RPMI7951 (cell line): ENCODE measurements at places on chromosomes 4 and X.

DNA sequence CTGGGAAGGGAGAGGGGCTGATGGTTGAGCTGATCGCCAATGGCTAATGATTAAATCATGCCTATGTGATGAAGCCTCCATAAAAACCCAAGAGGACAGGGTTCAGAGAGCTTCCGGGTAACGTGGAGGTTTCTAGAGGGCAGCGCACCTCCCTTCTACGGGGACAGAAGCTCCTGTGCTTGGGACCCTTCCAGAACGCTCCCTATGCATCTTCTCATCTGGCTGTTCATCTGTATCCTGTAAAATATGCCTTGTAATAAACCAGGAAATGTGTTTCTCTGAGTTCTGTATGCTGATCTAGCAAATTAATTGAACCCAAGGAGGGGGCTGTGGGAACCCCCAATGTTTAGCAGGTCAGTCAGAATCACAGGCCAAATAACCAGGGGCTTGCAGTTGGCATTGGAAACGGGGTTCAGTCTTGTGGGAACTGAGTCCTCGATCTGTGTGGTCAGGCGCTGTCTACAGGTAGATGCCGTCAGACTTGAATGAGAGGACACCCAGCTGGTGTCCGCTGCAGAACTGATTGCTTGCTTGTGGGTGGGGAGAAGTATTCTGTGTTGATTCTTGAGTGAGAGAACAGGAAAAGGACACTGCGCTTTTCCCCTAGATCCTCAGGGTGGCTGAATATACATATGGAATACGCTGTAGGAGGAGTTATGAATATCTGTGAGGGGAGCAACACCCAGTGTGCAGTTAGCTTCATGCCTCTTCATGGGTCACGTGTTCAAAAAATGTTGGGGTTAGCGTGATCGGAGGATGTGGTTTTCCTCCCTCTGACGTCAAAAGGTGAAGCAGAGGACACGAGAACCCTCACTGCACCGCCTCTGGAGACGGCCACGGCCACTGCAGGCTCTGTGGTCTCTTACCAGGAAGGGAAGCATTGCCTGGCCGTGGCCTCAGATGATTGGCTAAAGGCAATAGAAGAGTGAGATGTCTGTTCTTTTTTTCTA is 29.2 kb downstream of the HTT-AS start:
- peak; percentile 78 for DNase-seq

- no peak for DNase-seq
Observed at GRCh38 chr4:81505004-81505598, 33.4 kb upstream of the RASGEF1B start.

GRCh38 chrX:63400340-63400739 is 49.2 kb upstream of the SPIN4 start:
- DNase-seq = no peak

- no peak for DNase-seq
Observed at GRCh38 chr4:78100060-78100459, 42.9 kb downstream of the FRAS1 start.

GRCh38 chr4:165563851-165564250 is 185.0 kb downstream of the CPE start:
- no peak for DNase-seq

- DNase-seq = no peak
Observed at GRCh38 chrX:136627409-136627808, 20.5 kb upstream of the CD40LG start.

- DNase-seq = no peak
Observed at GRCh38 chr4:44662623-44663005, 11.2 kb upstream of the YIPF7 start.

GRCh38 chr4:173578956-173579355 is 48.9 kb upstream of the HAND2 start:
- no peak for DNase-seq

DNA sequence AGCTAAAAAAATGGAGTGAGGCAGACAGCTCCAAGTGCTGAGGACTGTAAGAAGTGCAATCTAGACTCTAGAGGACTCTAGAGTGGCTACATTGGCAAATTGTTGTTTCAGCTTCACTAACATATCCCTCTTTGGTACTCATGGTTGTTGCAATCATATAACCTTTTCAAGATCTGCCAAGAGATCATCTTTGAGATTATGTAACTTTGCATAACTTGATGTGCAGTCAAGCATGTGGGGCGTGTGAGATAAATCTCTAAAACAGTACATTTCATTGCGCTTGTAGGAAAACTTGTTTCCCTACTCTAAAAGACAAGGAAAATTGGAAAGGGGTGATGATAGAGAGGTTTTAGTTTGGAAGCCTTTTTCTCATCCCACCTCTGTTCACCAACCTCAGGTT is 11.2 kb upstream of the BRS3 start:
- no peak for DNase-seq

DNA sequence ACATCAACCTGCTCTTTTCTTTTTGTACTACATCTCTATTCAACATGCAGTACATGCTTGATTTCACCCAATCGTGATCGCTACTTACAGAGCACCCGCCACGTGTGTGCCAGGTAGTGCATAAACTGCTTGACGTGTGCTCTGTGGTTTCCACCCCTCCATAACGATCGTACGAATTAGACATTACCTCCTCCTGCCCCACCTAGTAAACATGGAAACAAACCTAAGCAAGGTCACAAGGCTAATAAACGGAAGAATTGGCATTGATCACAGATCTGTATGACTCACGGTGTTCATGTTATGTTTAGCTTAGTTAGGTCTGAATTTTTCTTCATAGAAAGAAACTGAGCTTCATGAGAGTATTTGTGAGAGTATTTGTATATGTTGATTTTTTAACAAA is 64.1 kb downstream of the STX18 start:
- no peak for DNase-seq

- peak; percentile 86 for DNase-seq
Observed at GRCh38 chr4:55947912-55948725, 626 bp upstream of the CEP135 start.

DNA sequence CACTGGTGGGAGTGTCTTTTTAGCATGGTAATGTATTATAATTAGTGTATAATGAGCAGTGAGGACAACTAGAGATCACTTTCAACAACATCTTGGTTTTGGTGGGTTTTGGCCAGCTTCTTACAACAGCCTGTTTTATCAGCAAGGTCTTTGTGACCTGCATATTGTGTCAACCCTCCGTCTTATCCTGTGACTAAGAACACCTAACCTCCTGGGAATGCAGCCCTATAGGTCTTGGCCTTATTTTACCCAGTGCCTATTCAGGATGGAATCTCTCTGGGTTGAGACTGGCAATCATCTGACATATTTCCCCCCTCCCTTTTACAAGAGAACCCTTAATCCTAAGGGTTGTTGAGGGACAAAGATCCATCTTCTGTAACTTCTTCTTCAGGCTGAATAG is 21.9 kb upstream of the ADH4 start:
- DNase-seq = no peak

- DNase-seq = no peak
Observed at GRCh38 chrX:93422693-93423092, 250.7 kb downstream of the NAP1L3 start.

GRCh38 chrX:129599499-129599898 is 55.3 kb downstream of the APLN start:
- no peak for DNase-seq

DNA sequence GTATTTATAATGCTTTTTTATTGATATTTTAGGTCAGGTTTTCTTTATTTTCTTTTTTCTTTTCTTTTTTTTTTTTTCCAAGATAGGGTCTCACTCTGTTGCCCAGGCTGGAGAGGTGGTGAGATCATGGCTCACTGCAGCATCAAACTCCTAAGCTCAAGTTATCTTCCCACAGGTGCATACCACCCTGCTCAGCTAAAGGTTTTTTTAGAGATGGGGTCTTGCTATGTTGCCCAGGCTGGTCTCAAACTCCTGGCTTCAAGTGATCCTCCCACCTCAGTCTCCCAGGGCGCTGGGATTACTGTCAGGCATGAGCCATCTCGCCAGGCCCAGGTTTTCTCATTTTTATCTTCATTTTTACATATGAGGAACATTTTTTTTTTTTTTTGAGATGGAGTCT is 3.3 kb downstream of the WDR44 start:
- no peak for DNase-seq

- DNase-seq = no peak
Observed at GRCh38 chrX:148501386-148502066, 1.1 kb downstream of the AFF2 start.

DNA sequence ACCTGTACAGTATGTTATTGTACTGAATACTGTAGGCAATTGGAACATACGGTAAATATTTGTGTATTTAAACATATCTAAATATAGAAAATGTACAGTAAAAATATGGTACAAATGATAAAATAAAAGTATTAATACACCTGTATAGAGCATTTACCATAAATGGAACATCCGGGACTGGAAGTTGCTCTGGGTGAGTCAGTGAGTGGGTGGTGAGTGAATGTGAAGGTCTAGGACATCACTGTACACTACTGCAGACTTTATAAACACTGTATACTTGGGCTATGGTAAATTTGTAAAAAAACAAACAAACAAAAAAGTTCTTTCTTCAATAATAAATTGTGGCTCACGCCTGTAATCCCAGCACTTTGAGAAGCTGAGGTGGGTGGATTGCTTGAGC is 52.4 kb upstream of the FHL1 start:
- DNase-seq = no peak

GRCh38 chrX:103092942-103093341 is at the start of gene NXF3:
Gene NXF3, minus strand, starts transcription at chrX:103093143. Its CDS starts 120 bp downstream, at chrX:103093023.
- DNase-seq = no peak

DNA sequence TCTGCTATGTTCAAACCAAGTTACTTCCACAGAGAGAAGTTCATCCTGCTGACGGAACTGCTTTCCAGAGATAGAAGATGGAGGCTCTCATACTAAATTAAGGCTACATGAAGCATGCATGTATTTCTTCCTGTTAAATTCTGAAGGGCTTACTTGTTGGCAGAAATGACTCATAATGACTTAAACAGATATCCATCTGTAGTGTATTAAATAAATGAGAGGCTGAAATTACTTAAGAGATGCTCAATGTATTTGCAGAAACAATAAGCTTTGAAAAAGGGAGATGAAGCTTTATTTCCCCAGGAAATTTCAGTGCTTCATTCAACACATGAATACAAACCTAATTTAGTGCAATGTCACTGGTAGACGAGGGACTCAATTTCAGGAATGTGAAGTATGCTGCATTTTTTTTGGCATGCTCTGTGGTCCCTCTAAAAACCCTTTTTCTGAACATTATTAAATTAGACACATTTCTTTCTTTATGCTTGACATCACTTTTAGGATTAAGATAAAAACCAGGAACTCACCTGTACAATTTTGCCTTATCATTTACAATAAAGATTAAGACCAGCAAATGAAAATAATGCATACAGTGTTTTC is 759.1 kb upstream of the POU3F4 start:
- peak; percentile 47 for DNase-seq

GRCh38 chr4:663046-663437 is 11.0 kb downstream of the ATP5ME start:
- DNase-seq = no peak

DNA sequence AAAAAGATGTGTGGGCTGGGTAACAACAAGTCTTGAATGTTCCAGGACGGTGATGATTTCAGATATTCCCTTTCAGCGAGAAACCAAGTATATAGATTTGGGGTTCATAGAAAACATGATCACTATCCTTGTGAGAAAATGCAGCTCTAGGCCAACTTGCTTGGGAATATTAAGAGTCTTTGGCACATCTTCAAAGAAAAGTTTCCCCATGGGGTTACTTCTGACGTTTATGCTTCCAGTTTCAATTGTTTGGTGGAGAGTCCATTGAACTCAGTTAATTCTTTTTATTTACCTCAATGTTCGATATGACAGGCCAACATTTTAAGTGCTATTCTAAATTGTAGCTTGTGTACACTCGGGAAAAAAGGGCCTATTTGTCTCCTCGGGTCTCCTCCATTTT is 126.7 kb downstream of the NHS start:
- DNase-seq = no peak

DNA sequence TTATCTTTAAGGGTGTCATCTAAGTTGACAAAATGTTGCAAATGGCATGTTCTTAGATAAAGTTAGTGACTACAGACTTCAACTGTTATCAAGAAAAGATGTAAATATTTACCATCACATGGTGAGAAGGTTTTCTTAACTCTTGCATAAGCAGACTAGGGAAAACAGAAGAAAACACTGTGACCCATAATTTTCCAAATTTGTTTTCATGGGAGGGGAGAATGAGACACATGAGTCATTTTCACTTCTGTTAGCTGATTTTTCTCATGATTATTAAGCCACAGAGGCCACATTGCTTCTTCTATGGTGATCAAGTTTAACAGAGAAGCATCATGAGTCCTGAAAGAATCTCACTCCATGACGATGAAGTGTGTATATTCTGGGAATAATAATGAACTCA is 30.2 kb upstream of the SYTL5 start:
- peak; percentile 14 for DNase-seq

DNA sequence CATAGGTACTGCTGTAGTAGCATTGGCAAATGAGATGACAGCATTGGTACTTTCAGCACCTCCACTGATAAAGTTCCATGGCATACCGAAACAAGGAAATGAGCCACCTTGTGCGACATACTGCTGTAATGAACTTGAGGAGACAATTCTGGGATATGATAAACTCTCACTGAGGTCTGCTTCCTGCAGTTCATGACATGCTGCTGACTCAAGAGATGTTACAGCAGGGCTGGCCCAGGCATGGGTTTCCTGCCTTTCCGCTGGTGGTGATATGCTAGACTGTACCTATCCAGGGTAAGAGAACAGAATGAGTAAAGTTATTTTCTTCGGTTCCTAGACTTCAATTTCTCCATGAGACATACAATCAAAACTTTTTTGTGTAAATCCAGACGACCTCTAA is 17.1 kb downstream of the BEND2 start:
- no peak for DNase-seq

DNA sequence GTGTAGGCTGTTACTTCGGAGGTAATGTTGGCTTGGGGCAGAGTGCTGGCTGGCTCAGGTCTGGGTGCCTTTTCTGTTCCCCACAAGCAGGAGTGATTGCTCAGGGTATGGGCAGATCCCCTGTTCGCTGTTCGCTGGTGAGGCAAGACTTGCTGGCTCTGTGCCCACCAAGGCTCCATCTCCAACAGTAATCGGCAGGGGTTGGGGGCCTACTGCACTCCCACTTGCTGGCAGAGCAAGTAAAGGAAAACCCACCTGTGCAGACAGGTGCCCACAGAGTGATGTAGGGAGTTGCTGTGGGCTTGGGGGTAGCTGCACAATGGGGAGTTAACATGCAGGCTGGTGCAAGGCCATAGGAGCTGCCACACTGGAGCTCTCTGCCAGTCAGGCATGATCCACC is 8.0 kb upstream of the TMSB15C start:
- no peak for DNase-seq

DNA sequence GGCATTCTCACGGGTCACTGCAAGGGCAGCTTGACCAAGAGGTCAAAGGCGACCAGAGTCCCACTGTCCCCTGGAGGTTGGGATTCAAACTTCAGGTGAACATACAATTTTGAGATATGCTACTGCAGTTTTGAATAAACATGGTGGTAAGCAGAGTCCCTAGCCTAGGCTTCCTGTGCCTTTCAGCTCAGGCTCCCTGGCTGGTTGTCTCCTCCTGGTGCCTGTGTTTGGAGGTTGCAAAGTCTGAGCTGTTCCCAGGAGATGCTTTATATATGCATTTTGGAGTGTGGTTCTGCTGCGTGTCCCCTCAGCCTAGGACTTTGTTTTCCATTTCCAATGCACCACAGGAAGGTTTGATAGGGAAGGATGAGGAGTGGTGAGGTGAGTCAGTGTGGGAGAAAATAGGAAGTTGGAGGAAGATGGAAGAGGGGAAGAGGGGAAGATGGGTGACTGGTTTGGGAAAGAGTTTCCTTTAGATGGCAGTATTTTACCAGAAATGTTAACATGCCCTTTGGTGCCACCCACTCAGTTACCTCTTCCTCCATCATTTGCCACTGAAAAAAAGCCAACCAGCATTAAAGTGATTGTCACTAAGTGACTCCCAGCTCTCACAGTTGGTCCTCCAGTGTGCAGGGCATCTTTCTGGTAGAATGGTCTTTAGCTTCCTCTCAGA is 211.7 kb upstream of the AGTR2 start:
- DNase-seq = peak; percentile 40
